WTC11 (cell line): ENCODE measurements at places on chromosomes 4 and X.

DNA sequence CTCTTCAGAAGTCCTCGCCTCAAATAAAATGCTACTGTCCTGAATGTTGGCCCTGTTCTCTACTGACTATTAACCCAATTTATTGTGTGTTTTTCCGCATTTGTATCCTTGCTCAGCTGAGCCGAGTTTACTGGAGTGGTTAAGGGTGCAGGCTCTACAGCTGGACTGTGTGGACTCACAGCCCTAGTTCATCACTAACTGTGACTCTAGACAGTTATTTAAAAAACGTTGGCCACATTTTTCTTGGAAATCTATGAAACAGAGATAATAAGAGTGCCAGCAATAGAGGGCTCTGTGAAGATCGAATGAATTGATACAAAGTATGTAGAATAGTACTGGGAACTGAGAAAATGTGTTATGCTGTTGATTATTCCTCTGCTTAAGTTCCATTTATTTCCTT is 2.9 kb upstream of the GUF1 start:
- DNase-seq: no peak

- no peak for DNase-seq
These were observed 214.1 kb downstream of the SHROOM3 start for GRCh38 chr4:76649086-76649485.

GRCh38 chr4:123995936-123996335 is 599.3 kb downstream of the SPRY1 start:
- no peak for DNase-seq

GRCh38 chr4:1802151-1802715 is 9.1 kb downstream of the FGFR3 start:
- no peak for DNase-seq

DNA sequence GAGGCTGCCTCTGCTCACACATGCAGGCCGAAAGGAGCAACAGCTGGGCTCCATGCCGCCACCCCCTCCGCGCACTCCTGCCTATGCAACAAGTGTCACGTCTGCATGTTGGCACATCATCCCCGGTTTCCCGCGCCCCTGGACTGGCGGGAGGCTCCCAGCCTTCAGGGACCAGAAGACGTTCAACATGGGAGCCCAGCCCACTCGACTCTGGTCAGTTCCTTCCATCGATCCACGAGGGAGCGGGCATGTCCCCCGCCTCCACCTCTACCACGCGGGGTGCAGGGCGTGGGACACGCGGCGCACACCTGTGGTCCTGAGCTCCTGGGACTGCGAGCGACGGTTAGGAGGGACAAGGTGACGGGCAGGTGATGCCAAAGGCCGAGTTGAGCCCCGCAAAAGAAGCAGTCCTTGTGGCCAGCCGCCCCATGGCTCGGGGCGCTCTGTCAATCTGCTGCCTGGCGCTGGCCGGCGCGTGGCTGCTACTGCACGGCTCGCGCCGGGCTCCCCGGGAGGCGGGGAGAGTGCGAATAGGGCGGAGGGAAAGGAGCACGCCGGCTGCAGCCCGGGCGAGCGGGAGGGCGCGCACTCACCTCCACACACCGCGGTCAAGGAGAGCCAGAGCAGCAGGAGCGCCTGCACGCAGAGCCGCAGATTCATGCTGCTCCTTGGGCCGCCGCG is 645 bp downstream of the APLN start:
- DNase-seq: peak; percentile 20
